ENCODE measurements at places on chromosomes 3 and 15.

- DNase-seq: no peak
These were observed 165.4 kb downstream of the TJP1 start for GRCh38 chr15:29656636-29657475.

DNA sequence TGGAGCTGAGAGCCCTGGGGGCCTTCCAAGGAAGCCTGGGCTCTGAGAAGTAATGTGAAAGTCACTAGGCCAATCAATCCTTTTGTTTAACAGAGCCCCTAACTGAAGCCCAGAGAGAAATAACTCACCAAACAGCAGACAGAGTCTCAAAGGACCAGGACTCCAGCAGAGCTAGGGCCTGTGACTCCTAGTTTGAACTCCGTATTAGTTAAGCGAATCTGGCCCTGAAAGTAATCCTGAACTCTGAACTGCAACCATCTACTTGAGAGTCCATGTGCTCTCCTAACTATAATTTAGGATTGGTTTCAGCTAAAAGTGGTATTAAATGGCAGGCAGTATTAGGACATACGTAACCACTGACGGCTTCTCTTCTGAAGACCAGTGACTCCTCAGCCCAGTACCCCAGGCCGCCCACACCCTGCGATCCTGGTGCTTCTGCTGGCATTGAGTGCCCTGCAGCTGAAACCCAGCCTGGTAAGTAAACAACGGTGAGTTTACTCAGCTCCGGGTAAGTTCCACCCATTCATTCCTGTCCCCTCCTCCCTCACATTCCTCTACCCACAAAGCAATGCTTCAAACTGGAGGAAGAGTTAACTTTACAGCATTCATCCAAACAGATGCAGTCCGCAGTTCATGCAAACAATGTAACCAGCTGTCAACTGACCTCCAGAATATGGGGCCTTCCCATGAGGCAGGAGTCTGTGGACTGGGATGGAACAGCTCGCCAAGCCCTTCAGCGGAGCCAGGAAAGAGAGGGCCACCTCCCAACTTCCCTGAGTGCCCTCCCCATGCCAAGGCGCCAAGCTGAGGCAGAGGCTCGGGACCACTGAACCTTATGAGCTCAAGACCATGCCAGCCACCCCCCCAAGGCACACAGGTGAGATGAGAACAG lies 7.3 kb downstream of the MYO5C start:
- DNase-seq: no peak

- DNase-seq: no peak
These were observed 339.9 kb downstream of the CHL1 start for GRCh38 chr3:536417-536813.

GRCh38 chr3:55910543-55910942 lies 423.4 kb upstream of the WNT5A start:
- no peak for DNase-seq

GRCh38 chr3:197419696-197420095 lies 121.3 kb upstream of the DLG1 start:
- no peak for DNase-seq

GRCh38 chr3:126184465-126185000 lies 4.1 kb upstream of the ALDH1L1 start:
- no peak for DNase-seq

- no peak for DNase-seq
These were observed 439.2 kb downstream of the MCTP2 start for GRCh38 chr15:94670438-94671034.

DNA sequence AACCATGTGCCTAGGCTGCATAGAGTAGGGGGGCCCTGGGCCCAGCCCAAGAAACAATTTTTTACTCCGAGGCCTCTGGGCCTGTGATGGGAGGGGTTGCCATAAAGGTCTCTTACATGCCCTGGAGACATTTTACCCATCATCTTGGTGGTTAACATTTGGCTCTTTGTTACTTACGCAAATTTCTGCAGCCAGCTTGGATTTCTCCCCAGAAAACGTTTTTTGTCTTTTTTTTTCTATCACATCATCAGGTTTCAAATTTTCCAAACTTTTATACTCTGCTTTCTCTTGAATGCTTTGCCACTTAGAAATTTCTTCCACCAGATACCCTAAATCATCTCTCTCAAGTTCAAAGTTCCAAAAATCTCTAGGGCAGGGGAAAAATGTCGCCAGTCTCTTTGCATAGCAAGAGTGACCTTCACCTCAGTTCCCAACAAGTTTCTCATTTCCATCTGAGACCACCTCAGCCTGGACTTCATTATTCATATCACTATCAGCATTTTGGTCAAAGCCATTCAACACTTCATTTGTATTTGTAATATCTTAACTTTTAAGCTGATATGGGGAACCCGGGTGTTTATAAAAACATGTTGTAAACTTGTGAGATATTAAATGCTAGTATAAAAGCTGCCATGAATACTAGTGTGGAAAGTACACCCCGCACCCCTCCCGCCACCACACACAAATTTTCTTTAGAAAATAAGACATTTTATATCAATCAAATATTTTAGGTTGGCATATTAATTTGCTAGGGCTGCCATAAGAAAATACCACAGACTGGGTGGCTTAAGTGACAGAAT lies 56.0 kb upstream of the PLSCR4 start:
- DNase-seq: no peak

GRCh38 chr3:21790466-21790865 lies 39.5 kb upstream of the ZNF385D start:
- no peak for DNase-seq

- DNase-seq: no peak
These were observed 55.9 kb downstream of the PDIA5 start for GRCh38 chr3:123122525-123123315.

- DNase-seq: no peak
These were observed 722 bp downstream of the STRA6 start for GRCh38 chr15:74201710-74202420.

DNA sequence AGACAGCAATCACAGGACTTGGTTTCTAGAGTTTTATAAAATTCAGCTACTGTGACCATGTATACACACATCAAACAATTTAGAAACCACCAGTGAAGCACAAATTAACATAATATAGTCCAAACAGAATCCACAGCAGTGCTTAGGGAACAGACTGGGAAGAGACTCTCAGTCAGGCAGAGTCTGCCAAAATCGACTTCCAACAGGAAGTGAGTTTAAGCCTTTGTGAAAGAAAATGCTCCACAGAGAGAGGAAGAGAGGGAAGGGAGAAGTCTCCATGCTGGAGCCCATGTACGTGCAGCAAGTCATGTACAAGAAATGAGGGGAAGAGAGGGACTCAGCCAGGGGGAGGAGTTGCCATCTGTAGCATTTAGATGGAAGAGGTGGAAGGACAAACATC lies 172.6 kb downstream of the IL5RA start:
- no peak for DNase-seq

DNA sequence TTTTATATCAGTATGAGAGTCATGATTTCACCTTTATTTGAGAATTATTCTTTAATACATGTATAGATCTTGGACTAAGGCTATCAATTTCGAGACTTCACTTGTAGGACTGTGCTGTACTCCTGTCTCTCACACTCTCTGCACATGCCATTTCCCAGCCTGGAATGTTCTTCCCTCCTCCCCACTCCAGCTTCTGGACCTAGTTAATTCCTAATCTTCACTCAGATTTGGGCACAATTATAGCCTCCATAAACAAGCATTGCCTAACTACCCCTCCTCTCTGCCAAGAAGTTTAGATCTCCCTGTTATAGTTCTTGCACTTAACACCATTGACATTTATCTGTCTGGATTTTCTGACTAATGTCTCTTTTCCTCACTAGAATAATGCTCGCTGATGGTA lies 88.3 kb downstream of the FHIT start:
- DNase-seq: no peak

- DNase-seq: no peak
These were observed 138.9 kb downstream of the IGF1R start for GRCh38 chr15:98787194-98787593.

- DNase-seq: no peak
These were observed 222.1 kb downstream of the FHIT start for GRCh38 chr3:61029194-61029593.

GRCh38 chr3:148319161-148319915 lies 378.4 kb upstream of the AGTR1 start:
- no peak for DNase-seq

DNA sequence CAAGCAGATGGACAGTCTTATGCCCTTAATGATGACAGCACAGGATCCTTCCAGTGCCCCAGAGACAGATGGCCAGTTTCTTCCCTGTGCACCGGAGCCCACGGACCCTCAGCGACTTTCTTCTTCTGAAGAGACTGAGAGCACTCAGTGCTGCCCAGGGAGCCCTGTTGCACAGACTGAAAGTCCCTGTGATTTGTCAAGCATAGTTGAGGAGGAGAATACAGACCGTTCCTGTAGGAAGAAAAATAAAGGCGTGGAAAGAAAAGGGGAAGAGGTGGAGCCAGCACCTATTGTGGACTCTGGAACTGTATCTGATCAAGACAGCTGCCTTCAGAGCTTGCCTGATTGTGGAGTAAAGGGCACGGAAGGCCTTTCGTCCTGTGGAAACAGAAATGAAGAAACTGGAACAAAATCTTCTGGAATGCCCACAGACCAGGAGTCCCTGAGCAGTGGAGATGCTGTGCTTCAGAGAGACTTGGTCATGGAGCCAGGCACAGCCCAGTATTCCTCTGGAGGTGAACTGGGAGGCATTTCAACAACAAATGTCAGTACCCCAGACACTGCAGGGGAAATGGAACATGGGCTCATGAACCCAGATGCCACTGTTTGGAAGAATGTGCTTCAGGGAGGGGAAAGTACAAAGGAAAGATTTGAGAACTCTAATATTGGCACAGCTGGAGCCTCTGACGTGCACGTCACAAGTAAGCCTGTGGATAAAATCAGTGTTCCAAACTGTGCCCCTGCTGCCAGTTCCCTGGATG lies 198.7 kb downstream of the AKAP13 start:
- no peak for DNase-seq

DNA sequence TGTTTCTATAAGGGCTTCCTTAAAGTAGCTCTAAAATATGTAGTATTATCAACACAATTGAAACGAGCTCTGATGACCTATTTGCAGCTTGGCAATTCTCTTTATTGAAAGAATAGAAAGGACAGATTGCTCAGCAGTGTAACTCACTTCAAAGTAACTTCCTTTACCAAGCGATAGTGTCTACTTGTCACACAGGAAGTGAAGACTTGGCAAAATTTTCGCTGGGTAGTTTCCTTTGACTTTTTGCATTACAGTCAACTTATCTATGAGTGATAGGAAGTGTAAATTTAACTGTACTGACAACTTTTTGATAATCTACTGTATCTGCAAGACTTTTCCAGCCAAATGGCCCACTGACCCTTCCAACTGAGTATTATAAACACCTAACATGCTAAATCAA lies 22.8 kb downstream of the SLC9A9 start:
- no peak for DNase-seq

DNA sequence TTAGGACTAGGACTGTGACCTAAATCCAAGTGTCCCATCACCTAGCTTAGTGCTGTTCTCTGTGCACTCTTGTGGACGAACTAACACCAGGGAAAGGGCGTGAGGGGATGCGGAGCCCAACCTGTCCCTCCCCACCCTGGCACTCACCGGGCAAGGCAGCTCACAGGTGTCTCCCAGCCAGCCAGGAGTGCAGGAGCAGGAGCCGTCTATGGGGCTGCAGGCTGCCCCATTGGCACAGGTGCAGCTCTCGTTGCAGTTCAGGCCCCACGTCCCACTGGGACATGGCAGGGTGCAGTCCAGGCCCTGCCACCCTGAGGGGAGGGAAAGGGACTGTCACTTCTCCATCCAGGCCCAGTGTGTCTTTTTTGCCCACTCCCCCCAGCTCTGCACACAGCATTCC lies 60.3 kb downstream of the RAB11A start:
- no peak for DNase-seq

DNA sequence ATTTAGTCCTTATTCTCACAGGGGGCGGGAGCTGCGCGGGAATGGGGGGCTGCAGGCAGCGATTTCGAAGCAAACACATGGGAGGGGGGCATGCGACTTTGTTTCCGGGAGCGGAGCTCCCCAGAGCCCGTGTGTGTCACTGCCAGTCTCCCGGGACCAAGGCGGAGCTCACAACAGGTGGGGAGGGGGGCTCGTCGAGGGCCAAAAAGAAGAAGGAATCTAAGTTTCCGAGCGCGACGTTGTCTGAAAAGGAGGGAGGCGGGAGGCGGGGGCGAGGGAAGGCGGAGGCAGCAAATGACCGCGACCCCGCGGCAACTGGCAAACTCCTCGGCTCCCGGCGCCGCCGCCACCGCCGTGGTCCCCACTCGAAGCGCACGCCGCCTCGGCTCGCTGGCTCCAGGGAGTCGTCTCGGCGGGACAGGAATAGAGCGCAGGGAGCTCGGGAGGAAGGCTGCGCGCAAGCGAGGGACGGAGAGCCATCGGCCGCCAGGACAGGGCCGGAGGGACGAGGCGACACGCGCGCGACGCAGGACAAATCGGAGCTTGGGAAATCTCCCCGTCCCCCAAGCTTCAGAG lies 1.4 kb downstream of the FOXP1 start:
- no peak for DNase-seq

DNA sequence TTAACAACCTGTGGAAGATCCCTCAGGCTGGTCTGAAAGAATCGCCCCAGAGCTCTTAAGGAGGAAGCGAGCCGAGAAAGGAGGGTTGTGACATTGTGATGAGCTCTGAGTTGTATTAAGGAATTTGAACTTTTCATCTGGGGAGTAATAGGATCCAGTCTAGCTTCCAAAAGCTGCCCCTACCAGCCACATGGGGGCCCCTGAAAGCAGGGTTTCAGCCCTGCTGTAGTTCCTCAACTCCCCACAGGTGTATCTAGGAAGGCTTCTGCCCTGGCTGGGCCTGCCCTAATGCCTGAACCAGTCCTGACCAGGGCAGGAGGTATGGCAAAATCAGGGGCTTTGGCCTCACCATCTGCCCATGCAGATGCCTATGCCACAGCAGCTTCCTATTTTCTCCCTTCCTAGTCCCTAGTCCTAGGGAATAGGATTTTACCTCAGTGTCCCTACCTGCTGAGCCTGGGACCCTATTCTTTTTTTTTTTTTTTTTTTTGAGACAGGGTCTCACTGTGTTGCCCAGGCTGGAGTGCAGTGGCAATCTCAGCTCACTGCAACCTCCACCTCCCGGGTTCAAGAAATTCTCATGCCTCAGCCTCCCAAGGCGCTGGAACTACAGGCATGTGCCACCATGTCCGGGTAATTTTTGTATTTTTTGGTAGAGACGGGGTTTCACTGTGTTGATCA lies 5.0 kb upstream of the AP3S2 start:
- peak; percentile 66 for DNase-seq

DNA sequence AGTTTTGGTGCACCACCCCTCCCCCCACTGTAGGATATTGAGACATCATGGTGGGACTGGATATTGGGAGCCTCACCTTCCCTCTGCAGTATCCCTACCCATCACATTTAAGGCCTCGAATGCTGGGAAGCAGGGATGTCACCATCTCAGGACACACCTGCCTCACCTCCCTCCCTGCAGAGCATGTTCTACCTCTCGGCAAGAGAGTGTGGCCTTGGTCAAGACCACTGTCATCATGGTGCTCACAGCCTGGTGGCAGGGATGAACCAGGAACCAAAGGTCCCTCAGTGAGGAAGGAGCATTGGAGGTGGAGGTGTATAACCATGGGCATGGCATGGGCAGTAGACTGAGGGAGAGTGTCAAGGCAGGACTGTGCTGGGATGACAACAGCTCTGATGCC lies 104.8 kb downstream of the CORO2B start:
- no peak for DNase-seq

- DNase-seq: no peak
These were observed 281.1 kb upstream of the TPRG1 start for GRCh38 chr3:188890572-188891270.

Data from 8988T (cell line).